Activated CD8-positive, alpha-beta memory T cell treated with anti-CD3 and anti-CD28 coated beads, Interleukin-2, amount 10 ng/mL, durations not matched to agents 7 days and 5 days (primary cell): ENCODE measurements at places on chromosomes 1 and 21.
A peak's percentile ranks its signal among the peaks of the same experiment; 100 is the strongest.

- H3K4me3 ChIP-seq, result peak overlapping the region; percentile 51
- H3K36me3 ChIP-seq, result peaks cover 41% of the 10 kb centered on the region
- peak overlapping the region; percentile 81 for H3K27ac ChIP-seq
- no peak for DNase-seq
- peaks cover 72% of the 10 kb centered on the region for H3K27me3 ChIP-seq
Observed at GRCh38 chr21:31133243-31133830, 95.1 kb upstream of the KRTAP19-8 start.

- H3K27me3 ChIP-seq, result no peaks in the 10 kb centered on the region
- no peak overlapping the region for H3K4me3 ChIP-seq
- no peaks in the 10 kb centered on the region for H3K4me1 ChIP-seq
- H3K36me3 ChIP-seq, result no peaks in the 10 kb centered on the region
Observed at GRCh38 chr1:207719234-207719633, 32.6 kb upstream of the CD46 start.

DNA sequence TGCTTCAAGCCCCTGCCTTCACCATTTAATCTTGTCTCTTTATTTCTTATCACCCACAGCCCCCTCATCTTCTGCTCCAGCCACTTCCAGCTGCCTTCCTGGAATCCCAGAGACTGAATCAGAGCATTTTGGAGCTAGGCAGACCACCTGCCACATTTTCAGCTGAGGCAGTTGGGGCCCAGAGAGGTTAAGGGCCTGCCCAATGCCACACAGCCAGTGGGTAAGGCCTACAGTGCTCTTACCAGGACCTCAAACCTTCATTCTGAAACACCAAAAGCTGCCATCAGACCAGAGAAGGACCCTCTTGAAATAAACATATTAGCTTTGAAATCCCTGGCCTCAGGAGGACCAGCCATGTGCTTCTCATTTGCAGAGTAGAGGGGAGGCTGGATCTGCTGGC is 17.6 kb upstream of the SLC6A17 start:
- H3K27me3 ChIP-seq, result peaks cover 71% of the 10 kb centered on the region
- no peak for DNase-seq
- peaks cover 6% of the 10 kb centered on the region for H3K4me1 ChIP-seq
- no peaks in the 10 kb centered on the region for H3K36me3 ChIP-seq

GRCh38 chr1:46246548-46247435 is 771 bp upstream of the RAD54L start:
- H3K4me3 ChIP-seq, result peak overlapping the region; percentile 99
- H3K27me3 ChIP-seq, result no peaks in the 10 kb centered on the region
- H3K36me3 ChIP-seq, result peaks cover 25% of the 10 kb centered on the region
- DNase-seq, result peak; percentile 85
